ENCODE measurements at places on chromosomes 12 and 14.

- DNase-seq, result no peak
These were observed 33.9 kb downstream of the CEP290 start for GRCh38 chr12:88108021-88108420.

- DNase-seq, result no peak
These were observed 32.5 kb downstream of the PAWR start for GRCh38 chr12:79658221-79658620.

- no peak for DNase-seq
These were observed 76.1 kb downstream of the NUAK1 start for GRCh38 chr12:106062693-106063092.

DNA sequence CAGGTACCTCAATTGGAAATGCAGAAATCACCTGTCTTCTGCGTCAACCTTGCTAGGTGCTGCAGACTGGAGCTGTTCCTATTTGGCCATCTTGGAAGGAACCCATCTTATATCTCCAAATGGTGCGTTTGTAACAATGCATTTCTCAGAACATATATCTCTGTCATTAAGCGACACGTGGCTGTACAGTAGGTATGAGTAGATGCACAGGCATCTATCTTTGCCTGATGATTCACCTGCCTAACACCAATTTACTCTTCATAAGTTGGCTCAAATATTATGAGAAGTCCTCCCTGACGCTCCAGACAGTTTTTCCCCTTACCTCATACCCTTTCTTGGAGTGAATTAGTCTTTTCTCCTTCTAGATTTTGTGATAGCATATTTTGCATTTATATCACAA, 44.2 kb downstream of the GPR137C start:
- DNase-seq, result no peak

GRCh38 chr14:89202413-89203190, 214.4 kb downstream of the FOXN3 start:
- no peak for DNase-seq

GRCh38 chr12:70415987-70416386, 49.9 kb downstream of the KCNMB4 start:
- DNase-seq, result no peak

DNA sequence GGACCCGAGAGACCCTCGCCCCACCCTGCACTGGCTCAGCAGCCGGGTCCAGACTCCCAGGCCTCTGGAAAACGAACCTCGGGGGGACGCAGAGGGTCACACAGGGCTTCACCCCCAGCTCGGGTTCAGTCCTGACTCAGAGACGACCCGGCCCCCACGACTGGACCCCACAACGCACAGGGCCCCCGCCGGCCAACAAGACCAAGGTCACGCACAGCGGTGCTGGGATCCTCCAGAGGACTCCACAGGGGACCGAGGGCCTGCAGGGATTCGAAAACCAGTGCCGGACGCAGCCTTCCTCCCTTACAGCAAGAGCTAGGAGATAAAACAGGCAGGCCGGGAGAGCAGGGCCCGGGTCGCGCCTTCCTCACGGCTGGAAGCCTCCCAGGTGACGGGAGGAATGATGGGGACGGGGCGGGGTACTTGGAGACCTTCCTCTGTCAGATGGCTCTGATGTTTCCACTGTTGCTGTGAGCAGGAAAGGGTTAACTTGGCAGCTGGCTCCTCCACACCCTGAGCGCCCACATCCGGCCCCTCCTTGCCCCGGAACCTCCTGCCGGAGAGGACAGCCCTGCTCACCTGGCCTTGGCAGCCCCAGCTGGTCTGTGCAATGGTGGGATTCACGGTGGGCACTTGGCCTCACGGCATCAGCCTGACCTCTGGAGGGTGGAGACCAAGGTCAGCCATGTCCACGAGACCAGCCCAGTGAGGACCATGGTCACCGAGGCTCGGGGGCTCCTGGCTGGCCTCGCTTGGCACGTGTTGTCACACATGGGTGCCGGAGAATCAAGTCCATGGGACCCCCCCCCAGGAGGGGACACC, 46.2 kb downstream of the GALNT9 start:
- no peak for DNase-seq

DNA sequence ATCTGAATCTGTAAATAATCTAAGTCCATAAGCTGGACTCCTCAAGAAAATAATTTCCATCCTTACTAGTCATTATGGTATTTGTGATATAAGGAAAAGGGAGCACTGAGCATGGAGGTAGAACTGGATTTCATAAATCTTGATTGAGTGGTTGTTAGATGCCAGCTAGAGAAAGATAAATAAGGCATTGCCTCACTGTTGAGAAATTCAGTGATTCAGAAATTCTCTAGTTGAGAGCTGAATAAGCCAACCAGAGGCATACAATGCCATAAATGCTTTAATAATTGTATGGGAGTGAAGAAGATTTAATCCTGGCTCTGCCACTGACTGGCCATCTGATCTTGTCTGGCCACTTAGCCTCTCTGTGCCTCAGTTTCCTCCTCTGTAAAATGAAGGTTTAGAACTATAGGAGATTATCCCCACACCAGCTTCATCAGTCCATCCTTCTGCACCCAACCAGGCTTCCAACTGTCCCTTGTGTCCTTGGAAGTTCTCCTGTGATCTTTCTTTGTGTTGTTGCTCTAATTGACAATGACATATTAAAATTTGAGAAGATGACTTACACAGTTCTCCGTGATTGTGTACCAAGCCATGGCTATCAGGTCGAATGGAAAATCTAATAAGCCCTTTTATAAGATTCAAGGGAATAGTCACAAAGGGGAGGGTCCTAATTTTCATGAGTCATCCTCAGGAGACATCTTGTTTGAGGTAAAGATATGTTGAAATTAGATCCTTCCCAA, 394.3 kb downstream of the EGLN3 start:
- DNase-seq, result no peak

DNA sequence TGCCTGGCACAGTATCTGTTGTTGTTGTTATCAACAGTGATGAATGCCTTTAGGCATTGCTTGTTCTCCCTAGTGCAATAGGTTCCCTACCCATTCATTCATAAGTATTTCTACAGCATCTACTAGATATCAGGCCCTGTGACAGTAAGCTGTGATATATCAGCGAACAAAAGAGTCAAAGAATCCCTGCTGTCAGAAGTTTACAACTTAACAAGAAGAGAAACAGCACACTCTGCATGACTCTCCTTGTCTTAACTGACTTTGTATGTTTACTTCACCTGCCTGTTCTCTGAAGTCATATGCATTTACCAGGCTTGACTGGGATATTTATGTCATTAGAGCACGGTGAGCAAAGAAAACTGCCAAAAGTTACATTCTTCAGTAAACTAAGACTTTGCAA, 452.2 kb upstream of the RPL10L start:
- DNase-seq, result no peak

- DNase-seq, result no peak
These were observed 40.9 kb downstream of the PTGER2 start for GRCh38 chr14:52355016-52355431.

- DNase-seq, result no peak
These were observed 11.5 kb downstream of the NKX2-1 start for GRCh38 chr14:36508418-36509068.

- no peak for DNase-seq
These were observed 67.8 kb upstream of the FICD start for GRCh38 chr12:108447168-108447832.
